IPS DF 19.7 (cell line): ENCODE measurements at places on chromosomes 5 and 9.

DNA sequence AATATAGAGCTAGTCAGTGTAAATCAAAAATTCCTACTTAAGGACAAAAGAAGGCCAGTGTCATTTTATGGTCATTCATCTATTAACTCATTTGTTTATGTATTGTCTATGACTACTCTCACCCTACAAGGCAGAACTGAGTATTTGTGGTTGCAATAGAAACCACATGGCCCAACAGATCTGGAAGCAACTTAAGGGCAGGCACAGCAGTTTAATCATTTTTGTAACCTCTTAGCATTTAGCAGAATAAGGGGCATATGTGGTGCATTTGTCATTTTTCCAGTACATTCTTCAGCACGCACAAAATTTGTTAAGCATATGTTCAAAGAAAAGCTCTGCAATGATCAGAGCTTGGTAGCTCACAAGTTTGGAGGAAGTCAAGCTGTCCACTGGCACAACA is 1.1 kb downstream of the FKBP15 start:
- DNase-seq, result no peak

DNA sequence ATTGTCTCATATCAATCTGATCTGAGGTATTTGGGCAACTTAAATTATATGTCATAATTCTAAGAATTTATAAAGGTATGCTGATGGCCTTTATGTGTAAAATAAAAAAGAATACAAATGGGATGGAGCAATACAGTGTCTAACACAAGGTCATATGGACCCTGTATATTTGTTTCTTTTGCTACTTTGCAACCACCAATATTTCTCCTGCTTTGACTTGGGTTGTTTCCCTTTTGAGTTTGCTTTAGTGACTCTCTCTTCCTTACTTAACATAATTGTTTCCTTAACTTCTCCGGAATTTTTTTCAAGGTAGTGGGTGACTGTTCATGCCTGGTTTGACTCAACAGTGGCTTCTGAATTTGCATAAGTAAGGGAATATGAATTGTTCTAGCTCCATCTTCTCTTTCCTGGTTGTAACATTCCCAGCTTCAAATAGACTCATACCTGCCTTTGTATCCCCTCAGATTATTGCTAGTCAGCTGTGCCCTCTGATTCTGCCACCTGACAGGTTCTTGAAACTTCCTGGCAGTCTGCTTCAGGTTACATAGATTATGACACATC is 30.2 kb upstream of the ANXA1 start:
- no peak for DNase-seq

DNA sequence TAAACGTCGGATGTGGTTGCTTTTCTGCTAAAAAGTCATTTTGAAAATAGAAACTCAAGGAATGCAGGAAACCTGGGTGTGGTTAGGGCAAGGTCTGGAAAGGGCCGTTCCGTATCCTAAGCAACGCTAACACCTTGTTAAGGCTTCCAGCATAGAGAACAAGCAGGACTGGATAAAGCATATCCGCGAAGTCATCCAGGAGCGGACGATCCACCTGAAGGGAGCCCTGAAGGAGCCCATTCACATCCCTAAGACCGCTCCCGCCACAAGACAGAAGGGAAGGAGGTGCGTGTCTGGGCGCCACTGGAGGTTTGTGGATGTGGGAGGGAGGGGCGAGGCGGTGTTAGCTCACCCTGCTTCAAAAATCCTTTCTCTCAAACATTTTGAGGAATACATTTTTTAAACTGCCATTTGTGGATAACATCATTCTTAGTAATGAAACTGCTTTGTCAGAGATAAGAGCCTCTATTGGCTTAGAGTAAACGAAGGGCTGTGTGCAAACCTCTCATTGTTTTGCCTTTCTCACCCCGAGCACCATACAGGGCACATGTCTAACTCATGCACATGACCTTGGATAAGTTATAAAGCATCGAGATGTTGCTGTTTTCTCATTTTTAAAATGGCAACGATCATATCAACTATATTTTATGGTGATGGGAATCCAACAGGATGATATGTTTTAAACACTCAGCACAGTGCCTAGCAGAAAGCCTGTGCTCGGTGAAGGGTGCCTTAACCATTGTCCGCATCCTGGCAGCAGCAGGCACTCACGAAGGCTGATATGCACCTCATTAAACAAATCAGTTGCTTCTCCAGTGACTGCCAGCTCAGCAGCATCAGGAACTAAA is 175.7 kb upstream of the OTULINL start:
- no peak for DNase-seq

GRCh38 chr5:122845229-122846050 is at the start of gene SNX24:
TSS of gene SNX24 (plus strand) at chr5:122845613. CDS start at chr5:122845634, 21 bp downstream.
- peak; percentile 28 for DNase-seq

- no peak for DNase-seq
Observed at GRCh38 chr5:107863125-107863524, 192.4 kb upstream of the EFNA5 start.

- no peak for DNase-seq
Observed at GRCh38 chr5:111856876-111857466, 100.0 kb upstream of the NREP start.

GRCh38 chr5:158759283-158759682 is 340.4 kb downstream of the EBF1 start:
- no peak for DNase-seq

GRCh38 chr5:41921166-41921565 is 3.9 kb upstream of the FBXO4 start:
- DNase-seq, result no peak

DNA sequence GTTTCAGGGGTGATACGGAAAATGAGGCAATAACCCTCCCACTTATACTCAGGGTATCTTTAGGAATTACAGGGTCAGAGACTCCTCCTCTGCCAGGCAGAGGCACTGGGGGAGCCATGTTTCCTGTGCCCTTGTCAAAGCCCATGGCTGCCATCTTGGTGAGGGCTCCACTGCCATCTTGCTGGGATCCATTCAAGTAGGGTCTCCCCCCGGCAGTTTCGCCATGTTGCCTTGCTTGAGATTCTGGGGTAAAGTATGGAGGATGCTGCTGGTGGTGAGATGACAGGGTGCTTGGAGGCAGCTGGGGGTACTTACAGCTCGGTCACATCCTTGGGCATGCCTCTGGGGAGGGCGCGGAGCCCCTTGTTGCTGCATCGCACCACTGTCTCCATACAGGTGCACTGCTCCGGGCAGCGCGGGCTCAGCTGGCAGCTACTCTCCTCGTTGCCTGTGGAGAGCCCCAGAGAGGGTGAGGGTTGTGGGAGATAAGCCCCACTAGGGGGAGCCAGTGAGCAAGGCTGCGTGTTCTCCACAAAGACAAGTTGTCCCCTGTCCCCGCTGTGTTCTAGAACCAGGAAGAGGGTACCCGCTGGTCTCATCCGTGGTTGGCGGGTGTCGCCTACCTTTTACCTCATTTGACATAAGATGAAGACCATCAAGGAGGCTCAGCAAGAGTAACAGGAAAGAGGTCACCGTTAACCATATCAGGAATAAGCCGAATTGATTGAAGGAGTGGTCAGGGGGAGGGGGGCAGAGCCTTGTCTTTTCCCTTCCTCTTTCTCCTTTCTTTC is 169.0 kb upstream of the PANK3 start:
- DNase-seq, result peak; percentile 68

GRCh38 chr5:164680812-164681520 is 1175.5 kb downstream of the MAT2B start:
- no peak for DNase-seq

DNA sequence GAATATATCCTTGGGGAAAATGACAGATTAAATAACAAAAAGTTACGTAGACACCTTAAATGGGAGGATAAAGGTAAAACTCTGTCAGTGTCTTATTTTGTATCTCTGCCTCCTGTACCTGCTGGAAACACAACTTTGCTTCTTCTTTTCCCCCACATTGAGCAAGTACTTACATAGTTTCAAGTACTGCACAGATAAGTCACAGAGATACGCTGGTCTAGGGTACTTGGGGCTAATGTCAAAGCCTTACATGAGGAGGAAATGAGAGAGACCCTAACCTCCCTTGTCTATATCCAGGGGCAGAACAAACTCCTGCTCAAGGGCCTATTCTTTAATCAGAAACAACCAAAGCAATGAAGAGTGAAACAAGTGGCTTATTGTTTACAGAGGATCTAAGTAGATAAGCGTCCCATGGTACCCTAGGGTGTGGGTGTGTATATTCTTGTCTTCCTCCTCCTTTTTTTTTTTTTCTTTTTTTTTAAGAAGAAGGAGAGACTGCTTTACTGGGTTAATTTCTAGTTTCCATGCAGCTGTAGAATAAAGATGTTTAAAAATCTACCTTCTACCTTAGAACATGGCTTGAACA is 43.1 kb downstream of the ELL2 start:
- no peak for DNase-seq

DNA sequence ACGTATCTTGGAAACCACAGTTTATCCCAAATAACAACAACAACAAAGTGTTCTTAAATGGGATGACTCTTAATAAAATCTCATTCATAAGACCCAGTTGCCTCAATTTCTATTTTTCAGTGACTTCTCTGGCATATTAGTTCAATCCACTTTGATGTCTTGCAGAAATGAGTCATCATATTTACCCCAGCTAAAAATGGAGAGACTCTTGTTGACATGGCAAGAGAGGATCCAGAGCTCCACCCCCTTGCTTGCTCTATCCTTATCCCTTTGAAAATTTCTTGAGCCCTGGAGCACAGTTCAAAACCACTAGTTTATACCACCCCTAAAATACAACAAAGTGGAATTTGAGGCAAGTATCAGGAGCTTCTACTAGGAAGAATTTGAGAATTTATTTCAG is 20.8 kb downstream of the VCAN start:
- DNase-seq, result no peak

GRCh38 chr9:71812385-71812784 is 44.1 kb upstream of the CEMIP2 start:
- no peak for DNase-seq

GRCh38 chr5:74623748-74624408 is 16.6 kb downstream of the ENC1 start:
- DNase-seq, result no peak

GRCh38 chr5:74957029-74957784 is 91.0 kb upstream of the FAM169A start:
- DNase-seq, result no peak

- DNase-seq, result no peak
Observed at GRCh38 chr5:55222092-55222984, 4.8 kb downstream of the MCIDAS start.

GRCh38 chr5:39164529-39165402 is 54.6 kb downstream of the FYB1 start:
- DNase-seq, result no peak

- no peak for DNase-seq
Observed at GRCh38 chr9:123318202-123318601, 37.8 kb upstream of the CRB2 start.

GRCh38 chr5:126849101-126849678 is 72.3 kb downstream of the LMNB1 start:
- no peak for DNase-seq

DNA sequence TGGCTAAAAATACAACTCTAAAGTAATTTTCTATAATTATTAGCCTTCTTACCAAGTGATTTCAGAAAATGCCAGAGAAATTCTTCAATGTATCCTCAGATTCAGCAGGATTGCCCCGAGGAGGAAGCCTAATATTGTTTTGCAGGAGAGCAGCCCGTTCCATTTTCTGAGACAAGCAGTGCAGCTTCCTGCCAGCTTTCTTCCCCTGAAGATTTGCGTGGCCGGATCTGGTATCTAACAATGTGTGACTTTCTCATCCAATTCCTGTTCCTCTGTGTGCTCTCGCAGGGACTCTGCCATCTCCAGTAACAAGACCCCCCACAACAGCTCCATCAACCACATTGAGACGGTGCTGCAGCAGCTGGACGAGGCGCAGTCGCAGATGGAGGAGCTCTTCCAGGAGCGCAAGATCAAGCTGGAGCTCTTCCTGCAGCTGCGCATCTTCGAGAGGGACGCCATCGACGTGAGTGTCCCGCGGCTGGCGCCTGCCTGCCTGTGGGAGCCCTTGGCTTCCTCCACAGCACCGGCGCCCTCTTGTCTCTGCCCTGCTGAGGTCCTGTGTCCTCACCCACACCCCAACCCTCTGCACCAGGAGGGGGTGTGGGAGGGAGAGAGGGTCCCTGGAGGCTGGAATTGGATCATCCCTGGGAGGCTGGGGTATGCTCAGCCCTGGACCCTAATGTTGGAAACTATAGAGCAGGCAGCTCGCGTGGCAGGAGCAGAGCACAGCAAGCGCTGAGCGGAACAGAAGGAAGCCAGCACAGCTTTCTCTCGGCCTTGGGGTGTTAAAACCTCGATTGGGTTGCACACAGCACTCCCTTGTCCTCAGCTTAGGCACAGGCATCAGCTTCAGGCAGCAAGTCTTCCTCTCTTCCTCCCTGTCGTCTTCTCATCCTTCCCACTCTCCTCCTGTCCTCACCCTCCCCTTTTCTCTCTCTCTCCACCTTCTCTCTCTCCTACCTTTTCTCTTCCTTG is 216.2 kb downstream of the TRIO start:
- DNase-seq, result no peak

GRCh38 chr5:149593370-149593769 is 12.1 kb downstream of the ARHGEF37 start:
- no peak for DNase-seq

GRCh38 chr9:136618580-136619547 is 43.9 kb upstream of the EGFL7 start:
- no peak for DNase-seq

DNA sequence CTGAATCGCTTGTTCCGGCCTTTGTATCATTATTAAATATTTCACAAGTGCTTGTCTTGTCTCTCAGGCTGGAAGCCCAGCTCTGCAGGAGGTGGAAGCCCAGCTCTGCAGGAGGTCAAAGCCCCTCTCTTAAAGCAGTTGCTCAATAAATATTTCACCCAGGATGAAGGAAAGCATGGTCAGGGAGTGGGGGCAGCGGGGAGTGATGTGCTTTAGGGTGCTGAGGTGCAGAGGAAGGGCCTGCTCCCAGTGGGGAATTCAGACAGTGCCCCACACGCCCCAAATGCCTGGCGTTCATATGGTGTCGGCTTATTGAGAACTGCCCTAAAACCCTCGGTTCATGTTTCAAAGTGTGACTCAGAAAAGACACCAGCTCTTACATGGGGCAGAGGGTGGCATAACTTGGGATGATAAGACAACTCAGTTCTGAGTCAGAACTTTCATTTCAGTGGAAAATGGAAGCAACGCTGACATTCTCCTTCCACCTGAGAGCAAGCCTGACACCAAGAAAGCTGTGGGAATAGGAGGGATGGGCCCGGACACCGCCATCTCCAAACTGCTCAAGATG is 114.3 kb upstream of the DAP start:
- DNase-seq, result no peak

GRCh38 chr9:122463828-122464632 is 13.7 kb downstream of the OR1J1 start:
- peak; percentile 52 for DNase-seq
